ENCODE measurements at places on chromosomes 16 and 17.

- peaks cover 16% of the 10 kb centered on the region for H3K4me1 ChIP-seq
- H3K27ac ChIP-seq: no peak overlapping the region
- H3K27me3 ChIP-seq: no peaks in the 10 kb centered on the region
- no peak for DNase-seq
- H3K36me3 ChIP-seq: no peaks in the 10 kb centered on the region
- no peak overlapping the region for H3K4me3 ChIP-seq
Observed at GRCh38 chr16:88798772-88799455, 4.7 kb upstream of the CDT1 start.

DNA sequence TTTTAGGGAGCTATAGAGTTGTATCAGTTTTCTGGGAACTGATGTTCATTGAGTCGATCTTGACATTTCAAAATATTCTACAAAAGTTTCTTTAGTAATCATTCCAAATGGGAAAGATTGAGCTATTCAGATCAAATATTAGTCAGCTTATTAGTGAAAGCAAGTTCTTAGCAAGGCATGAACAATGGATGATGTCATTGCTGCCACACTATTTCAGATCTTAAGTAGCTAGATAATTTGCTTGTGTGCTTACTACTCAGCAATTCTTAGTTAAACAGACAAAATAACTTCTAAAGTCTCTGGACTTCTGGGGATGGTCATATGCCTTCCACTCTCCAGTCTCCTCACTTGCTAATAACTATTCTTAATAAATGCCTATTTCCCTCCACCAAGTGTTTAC, 69.0 kb upstream of the CDH8 start:
- no peaks in the 10 kb centered on the region for H3K27me3 ChIP-seq
- H3K4me1 ChIP-seq: no peaks in the 10 kb centered on the region
- DNase-seq: no peak
- no peak overlapping the region for H3K27ac ChIP-seq
- no peak overlapping the region for H3K4me3 ChIP-seq

GRCh38 chr17:12365805-12366204, 299.9 kb upstream of the MYOCD start:
- no peaks in the 10 kb centered on the region for H3K4me1 ChIP-seq
- H3K27ac ChIP-seq: no peak overlapping the region
- no peak overlapping the region for H3K4me3 ChIP-seq
- no peaks in the 10 kb centered on the region for H3K36me3 ChIP-seq
- no peak for DNase-seq

- H3K27ac ChIP-seq: peak overlapping the region; percentile 60
- peaks cover 10% of the 10 kb centered on the region for H3K4me1 ChIP-seq
- no peaks in the 10 kb centered on the region for H3K36me3 ChIP-seq
- H3K4me3 ChIP-seq: peak overlapping the region; percentile 60
Observed at GRCh38 chr17:47733674-47734410, 806 bp downstream of the TBX21 start.

DNA sequence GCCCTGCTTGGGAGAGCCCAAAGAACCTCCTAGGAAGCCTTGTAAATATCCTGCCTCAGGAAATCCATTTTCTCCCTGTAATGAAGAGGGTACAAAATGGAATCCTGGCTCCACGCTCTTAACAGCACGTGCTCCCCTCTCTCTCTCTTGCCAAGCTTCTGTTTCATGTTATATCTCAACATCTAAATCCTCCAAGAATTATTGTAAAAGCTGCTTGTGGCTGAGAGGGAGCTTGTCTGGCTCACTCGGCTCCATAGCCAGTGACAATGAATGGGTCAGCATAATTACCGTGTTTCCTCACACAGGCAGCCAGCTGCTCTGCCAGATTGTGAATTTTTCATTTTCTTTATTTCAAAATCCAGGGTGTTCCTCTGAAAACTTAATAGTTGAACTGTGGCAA, 317.8 kb downstream of the RBFOX1 start:
- H3K4me3 ChIP-seq: no peak overlapping the region

Data from effector memory CD4-positive, alpha-beta T cell (primary cell).